ENCODE measurements at places on chromosomes 2 and 18.

GRCh38 chr2:98502556-98503335 lies 58.1 kb downstream of the INPP4A start:
- DNase-seq = no peak

GRCh38 chr2:28300485-28301341 lies 91.9 kb upstream of the FOSL2 start:
- no peak for DNase-seq

DNA sequence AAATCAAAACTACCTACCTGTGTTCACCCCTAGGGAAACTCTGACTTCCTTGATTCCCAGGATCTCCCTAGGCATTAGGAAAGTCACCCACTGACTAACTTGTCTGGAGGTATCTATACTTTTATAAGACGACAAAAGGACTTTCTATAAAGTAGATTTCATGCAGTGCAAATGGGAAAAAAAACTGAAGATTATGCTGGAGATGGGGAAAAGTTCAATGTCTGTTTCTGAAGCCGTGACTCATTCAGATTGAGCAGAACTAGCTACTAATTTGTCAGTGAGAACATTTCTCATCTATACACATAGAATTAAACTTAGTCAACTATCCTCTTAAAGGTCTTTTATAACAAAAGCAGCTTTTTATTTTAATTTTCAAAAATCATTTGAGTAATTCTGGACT lies 6.0 kb downstream of the SEPTIN10 start:
- no peak for DNase-seq

DNA sequence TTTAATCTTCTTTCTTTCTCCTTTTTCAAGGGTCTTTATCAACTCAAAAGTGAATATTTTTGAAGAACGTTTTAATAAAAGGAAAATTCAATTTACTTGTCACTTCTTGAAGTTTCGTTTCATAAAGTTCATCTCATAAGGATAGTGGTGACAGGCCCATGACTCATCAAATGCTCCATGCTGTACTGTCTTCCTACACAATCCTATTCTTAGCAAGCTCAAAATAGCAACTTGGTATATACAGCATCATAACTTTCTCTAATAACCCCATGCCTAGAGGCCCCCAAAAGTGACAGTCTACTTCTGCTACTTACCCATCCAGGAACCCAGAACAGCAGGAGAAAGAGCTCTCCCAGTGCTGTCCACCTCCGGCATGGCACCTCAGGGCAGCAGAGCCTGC lies 7.7 kb downstream of the FBXO15 start:
- no peak for DNase-seq

GRCh38 chr2:187395276-187396015 lies 52.6 kb downstream of the CALCRL start:
- no peak for DNase-seq

- no peak for DNase-seq
These were observed 15.2 kb upstream of the KCNJ13 start for GRCh38 chr2:232791518-232791917.

- DNase-seq = no peak
These were observed 43.4 kb downstream of the ZNF516 start for GRCh38 chr18:76451396-76452331.

DNA sequence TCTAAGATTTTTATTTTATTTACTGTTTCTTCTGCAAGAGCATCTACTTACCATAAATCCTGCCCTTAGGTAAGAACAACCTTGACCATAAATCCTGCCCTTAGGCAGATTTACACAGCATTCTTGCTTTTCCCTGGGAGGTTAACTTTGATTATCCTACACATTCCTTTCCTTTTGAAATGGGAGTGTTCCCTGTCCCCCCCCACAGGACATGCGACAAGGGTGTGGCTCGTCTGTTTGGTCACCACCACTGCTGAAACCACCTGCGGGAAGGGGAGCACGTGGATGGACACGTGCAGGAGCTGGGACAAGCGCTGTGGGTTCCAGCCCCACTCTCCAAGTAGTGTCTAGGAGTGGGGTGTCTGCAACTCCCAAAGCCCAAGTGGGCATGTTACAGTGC lies 239.3 kb upstream of the SP5 start:
- no peak for DNase-seq

DNA sequence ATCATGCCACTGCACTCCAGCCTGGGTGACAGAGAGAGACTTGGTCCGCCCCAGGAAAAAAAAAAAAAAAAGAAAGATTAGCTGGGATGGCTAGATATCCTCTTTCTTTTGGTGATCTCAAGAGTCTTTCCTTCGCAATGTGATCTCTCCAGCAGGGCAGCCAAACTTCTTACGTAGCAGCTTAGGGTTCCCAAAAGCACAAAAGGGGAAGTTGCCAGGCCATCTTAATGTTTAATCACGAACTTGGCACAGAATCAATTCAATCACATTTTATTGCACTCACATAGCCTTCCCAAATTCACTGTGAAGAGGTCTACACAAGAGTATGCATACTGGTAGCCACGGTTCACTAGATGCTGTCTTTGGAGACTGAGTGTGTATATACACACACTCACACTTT lies 53.1 kb downstream of the VIL1 start:
- DNase-seq = no peak

GRCh38 chr2:69692424-69692823 lies 48.9 kb upstream of the AAK1 start:
- DNase-seq = no peak

DNA sequence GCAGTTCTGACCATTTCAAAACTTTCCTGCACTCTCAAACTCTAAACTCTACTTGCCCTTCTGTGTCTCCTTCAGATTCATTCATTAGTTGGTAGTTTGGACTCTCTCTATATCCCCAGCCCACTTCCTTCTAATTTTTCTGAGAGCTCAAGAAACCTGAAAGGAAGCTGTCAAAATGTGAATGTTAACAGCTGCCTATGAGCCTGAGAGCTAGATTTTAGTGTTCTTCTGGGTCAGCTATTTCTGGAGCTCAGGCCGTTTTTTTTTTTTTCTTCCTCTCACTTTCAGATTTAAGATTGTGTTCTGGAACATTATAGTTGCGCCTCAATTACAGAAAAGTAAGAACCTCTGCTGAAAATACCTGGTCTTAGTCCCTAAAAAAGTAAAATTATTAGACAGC lies 73.1 kb downstream of the RTN4 start:
- no peak for DNase-seq

GRCh38 chr2:72211777-72212485 lies 64.3 kb upstream of the CYP26B1 start:
- no peak for DNase-seq

DNA sequence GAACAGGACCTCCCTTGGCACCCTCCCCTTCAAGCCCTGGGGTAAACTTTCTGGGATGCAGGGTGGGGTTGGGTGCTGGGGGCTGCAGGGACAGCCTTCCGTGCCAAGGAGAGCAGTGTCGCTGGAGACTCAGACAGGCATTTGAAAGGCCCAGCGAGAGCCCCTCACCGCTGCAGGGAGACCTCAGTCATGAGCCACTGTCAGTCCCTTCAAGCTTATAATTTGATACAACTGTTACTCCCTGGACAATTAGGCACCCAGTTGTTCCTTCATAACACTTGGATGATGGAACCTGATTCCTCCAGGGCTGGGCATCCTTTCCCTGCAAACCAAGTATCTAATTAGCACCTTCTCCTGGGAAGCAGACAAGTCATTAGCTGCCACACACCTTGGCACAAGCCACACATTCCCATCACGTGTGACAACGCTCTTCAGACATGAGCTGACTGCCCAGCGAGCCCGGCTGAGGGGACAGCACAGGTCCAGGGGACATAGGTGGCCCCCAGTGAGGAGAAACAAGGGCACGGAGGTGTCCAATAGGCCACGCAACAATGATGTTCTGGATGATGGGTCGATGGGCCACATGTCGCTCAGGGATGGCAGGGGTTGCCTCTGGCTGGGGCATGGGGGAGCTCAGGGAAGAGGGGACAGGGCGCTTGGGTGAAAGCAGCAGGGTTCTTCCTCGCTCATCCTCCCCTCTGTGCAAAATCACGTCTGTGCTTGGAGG lies 59.6 kb downstream of the KCNF1 start:
- no peak for DNase-seq

GRCh38 chr18:7789856-7790552 lies 222.9 kb downstream of the PTPRM start:
- DNase-seq = no peak
